ENCODE measurements at places on chromosomes 16 and 17. TPM values are rescaled to one million over a fixed set of nuclear protein-coding genes. Genes with fewer than 3 reads are reported as not detected.

The HOXB9 gene
- 0.94 TPM for total RNA-seq

The NPIPA5 gene
- 40.1 TPM for total RNA-seq

The NXPH3 gene
- 5.6 TPM for total RNA-seq

The ABHD15 gene
- 5.7 TPM for total RNA-seq

The ALOX15B gene
- total RNA-seq, result 0.79 TPM

The ADAD2 gene
- 98.4 TPM for total RNA-seq

The BEAN1 gene
- total RNA-seq, result 6.1 TPM

The CTRB1 gene
- total RNA-seq, result not detected

The SPNS3 gene
- total RNA-seq, result 0.39 TPM

The IGSF6 gene
- total RNA-seq, result 0.81 TPM

The ZNF287 gene
- 8.5 TPM for total RNA-seq

The ALDOC gene
- total RNA-seq, result 30.7 TPM

The TP53TG3C gene
- 0.56 TPM for total RNA-seq

The OR4D1 gene
- 0.06 TPM for total RNA-seq

The TNFRSF12A gene
- 33.4 TPM for total RNA-seq

The FAM20A gene
- total RNA-seq, result 93.4 TPM

The CENPX gene
- 43.5 TPM for total RNA-seq

The IGFALS gene
- total RNA-seq, result 3.2 TPM

The EVI2A gene
- 0.16 TPM for total RNA-seq

The PRR29 gene
- total RNA-seq, result 8.6 TPM

The ITGAX gene
- total RNA-seq, result 0.63 TPM

The CACNG5 gene
- total RNA-seq, result 0.55 TPM

The IKZF3 gene
- 1.9 TPM for total RNA-seq

The AARS1 gene
- total RNA-seq, result 68.9 TPM

The TBC1D3D gene
- total RNA-seq, result not detected

The MRC2 gene
- 40.3 TPM for total RNA-seq

The WNK4 gene
- 1.4 TPM for total RNA-seq

The CD7 gene
- 2.3 TPM for total RNA-seq

The TAC4 gene
- total RNA-seq, result not detected

The VPS35L gene
- total RNA-seq, result 88.9 TPM

The SAP30BP gene
- 86.9 TPM for total RNA-seq

The HEATR9 gene
- 7.8 TPM for total RNA-seq

The ZNF830 gene
- total RNA-seq, result 20.2 TPM

The CDK5R1 gene
- 17.0 TPM for total RNA-seq

The SOST gene
- not detected for total RNA-seq

The HBA2 gene
- 7.1 TPM for total RNA-seq

The XAF1 gene
- total RNA-seq, result 39.6 TPM

The SMYD4 gene
- 21.2 TPM for total RNA-seq

The KCNG4 gene
- 0.06 TPM for total RNA-seq

The RHBDL1 gene
- total RNA-seq, result 8.5 TPM

The NAGLU gene
- total RNA-seq, result 40.6 TPM

The WNT3 gene
- total RNA-seq, result 9.8 TPM

The PPP1R27 gene
- total RNA-seq, result 1.6 TPM

The GJC1 gene
- total RNA-seq, result 21.0 TPM

The KRTAP4-6 gene
- total RNA-seq, result not detected

The CLEC3A gene
- 0.74 TPM for total RNA-seq

The PRPSAP2 gene
- total RNA-seq, result 56.1 TPM

The CDT1 gene
- 14.9 TPM for total RNA-seq

The GNAO1 gene
- 33.3 TPM for total RNA-seq

The GOSR2 gene
- 92.8 TPM for total RNA-seq

The PRSS36 gene
- total RNA-seq, result 8.3 TPM
